ENCODE measurements at places on chromosomes 3 and 15.

GRCh38 chr15:79054350-79054749, 36.2 kb downstream of the RASGRF1 start:
- DNase-seq: no peak

DNA sequence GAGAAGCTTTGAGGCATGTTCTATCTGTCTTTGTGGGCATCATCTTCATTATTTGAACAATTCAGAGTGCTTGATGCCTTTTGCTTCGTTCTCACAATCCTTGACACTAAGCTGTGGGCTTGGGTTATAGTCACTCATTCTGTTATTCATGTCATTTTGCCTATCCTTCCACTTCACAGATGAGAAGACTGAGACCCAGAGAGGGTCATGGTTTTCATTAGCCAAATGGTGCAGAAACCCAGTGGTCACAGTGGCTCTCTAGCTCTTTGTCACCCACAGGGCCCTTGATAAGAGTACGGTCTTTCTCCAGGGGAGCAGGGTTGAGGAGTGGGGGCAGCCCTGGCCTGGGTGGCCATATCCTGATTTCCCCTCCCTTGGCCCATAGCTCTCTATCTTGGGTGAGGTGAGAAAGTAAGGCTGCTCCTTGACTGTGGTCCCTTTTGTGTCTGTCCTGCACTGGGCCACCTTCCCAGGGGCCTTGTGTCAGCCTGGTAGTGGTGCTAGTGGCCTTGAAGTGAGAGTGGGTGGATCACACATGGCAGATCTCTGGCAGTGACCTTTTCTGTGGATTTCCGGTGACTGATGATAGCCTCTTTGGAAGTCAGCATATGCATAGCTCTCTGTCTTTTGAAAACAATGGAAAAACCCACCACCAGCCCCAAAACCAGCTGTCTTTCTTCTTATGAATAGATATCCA, 130.1 kb downstream of the IGF1R start:
- DNase-seq: no peak

- DNase-seq: no peak
Observed at GRCh38 chr15:78662028-78662427, 21.0 kb upstream of the CHRNB4 start.

GRCh38 chr3:110164632-110165369, 827.5 kb upstream of the DPPA4 start:
- DNase-seq: no peak

GRCh38 chr3:152384412-152384811, 115.7 kb downstream of the MBNL1 start:
- DNase-seq: no peak

DNA sequence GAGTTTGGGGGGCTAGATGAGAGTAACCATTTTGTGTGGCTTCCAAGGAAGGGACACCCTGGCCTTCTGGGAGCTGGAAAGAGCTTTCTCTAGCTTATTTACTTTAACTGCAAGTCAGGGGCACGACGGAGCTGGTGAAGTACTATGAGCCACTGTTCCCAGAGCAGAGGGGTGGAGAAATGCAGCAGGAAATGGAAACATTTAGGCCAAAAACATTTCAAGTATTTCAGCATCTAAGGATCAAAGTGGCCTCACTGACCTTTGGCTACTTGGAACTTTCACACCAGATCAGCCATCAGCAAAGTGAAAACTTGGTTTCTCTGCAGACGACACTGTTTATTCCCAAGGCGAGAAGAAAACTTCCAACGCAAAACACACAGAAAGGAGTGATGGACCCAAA, 7.9 kb downstream of the DGKG start:
- no peak for DNase-seq

DNA sequence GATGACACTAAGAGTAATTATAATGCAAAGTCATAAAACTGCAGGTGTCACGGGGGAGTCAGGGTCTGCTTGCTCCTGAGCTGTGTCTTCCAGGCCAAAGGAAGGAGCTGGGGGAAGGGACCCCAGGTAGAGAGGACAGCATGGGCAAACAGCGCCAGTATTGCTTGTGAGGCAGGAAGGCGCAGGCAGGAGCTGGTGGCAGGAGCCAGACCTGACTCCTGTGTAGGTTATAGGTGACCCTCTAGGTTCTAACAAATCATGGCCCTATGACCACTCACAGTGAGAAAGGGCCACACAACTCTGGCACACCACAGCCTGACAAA, 1.9 kb downstream of the CISH start:
- DNase-seq: no peak

DNA sequence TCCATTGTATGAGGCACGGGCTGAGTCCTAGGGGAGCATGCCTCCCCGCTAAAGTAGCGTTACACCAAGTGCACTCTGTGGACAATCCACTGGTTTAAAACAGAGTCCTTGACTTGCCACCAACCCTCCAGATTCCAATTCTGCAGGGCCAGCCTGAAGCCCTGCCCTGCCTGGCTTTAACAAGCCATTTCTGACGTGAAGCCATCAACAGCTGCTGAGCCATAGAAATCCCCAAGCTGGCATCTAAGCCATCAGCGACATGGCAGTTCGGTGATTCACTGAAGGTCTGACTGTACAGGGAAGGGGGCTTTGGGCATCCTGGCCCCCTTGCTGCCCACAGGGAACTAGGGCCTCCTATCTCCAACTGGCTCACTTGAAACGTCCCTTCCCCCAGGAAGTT, 265.7 kb downstream of the UACA start:
- DNase-seq: no peak

- no peak for DNase-seq
Observed at GRCh38 chr3:48217449-48217848, 5.8 kb upstream of the CAMP start.
